Suppressor macrophage treated with lipopolysaccharide for 4 hours (primary cell): ENCODE measurements at places on chromosomes 16 and 17.

DNA sequence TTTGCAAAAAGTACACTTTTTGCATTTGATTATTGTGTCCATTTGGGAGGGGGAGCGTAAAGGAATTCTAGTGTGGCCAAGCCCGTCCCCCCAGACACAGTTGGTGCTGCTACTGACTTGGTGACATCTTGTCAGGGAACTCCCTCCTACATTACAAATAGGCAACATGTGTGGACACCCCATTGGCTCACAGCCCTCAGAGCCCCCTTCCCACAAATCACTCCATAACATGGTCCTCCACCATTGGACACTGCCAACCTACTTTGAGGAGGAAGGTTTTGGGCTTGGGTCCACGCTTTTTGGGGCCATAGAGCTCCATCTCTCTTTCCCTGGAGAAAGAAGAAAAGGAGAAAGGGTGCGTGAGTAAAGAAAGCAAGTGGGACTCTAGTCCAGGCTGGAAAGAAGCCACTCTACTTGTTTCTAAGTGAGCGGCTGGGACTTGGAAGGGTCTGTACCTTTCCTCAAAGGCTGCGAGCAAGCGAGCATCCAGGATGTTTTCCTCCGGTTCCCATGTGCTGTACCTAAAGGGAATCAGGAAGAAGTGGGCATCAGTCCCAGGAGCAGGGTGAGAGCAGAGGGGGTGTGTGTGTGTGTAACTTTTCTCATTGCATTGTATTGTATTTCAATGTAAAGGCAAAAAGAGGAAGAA lies 958 bp downstream of the CBX8 start:
- DNase-seq, result peak; percentile 29

DNA sequence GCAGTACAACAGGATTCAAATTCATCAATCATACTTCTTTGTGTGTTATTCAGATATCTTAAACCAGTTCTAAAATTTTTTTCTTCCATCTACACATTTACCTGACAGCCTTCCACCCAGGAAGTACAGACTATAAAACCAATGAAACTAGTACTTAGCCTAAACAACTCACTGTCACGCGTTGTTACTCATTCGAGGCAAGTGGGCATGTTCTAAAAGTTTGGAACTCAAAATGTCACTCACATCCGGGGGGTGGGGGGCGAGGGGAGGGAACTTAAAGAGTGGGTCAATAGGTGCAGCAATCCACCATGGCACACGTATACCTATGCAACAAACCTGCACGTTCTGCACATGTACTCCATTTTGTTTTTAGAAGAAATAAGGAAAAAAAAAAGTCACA lies 90.4 kb upstream of the PLEKHM1 start:
- DNase-seq, result no peak

DNA sequence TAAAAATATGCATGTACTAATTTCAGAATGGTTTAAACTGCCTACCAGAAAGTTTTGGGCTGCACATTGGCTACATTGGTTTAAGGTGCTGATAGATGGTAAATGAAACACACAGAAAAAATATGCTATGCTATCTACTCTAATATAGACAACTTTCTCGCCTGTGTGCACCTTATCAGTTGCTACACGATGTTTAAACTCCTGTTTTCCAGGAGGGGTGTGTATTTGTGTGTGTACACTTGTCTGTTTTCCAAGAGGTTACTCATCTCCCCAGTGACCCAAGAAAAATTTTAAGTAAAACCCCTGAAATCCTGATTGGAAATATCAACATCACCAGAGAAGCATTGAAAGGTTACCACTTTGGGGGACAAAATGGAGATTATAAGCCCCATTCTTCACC lies 21.6 kb upstream of the PSMC5 start:
- DNase-seq, result no peak

DNA sequence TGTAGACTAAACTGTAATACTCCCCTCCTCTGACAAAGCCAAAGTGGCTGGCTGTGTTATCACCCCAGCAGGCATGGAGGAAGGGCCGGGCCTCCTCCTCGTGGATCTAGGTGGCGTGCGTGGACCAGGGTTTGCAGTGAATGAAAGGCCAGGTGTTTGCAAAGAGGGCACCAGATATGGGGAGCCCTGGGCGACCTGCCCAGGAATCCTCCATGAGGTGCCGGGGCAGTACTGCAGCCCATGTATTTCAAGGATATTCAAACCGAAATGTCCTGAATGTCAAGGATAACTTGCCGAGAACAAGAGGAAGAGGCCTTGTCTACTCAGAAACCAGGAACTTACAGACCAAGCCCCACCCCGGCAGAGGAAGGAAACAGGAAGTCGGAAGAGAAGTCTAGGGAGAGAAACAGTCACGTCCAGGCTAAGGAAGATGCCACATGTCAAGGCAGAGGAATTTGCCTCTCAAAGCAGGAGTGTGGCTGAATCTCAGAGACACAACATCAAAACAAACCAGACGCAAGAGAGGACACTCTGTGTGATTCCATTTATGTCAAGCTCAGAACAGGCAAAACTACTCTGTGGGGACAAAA lies 13.7 kb upstream of the OSGIN1 start:
- DNase-seq, result peak; percentile 63

- no peak for DNase-seq
These were observed 27.4 kb upstream of the NAGLU start for GRCh38 chr17:42508426-42509165.

DNA sequence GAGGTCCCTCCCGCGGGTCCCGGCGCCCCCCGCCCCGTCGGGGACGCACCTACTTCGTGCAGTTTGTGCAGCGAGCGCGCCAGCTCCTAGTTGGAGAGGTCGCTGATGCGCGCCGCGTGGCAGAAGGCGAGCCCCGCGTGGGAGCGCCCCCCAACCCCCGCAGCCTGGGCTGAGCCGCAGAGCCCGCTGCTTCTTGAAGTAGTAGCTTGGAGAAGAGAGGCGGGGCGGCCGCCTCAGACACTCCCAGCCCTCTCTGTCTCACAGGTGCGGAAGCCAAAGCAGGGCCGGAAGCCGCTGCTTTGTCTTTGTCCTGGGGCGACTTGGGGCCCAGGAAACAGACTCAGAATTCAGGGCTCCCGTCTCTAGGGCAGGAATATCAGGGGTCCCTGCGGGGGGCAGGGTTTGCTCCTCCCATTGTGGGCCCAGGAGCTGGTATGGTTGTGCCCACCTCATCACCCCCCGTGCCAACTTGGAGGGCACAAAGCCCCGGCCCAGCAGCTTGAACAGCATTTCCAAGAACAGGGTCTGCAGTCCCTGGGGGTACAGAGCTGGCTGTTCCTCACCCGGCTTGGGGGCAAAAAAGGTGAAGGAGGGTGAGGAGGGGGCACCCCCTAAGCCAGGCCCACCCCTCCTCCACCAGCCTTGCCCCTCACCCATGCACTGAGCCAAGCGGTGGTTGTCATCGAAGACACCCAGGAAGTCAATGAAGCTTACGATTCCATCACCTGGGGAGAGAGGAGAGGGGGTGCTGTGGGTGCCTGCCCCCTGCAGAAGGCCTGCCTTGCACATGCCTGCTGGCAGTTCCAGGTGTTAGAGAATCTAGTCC lies 13.5 kb downstream of the SPATA32 start:
- DNase-seq, result no peak

DNA sequence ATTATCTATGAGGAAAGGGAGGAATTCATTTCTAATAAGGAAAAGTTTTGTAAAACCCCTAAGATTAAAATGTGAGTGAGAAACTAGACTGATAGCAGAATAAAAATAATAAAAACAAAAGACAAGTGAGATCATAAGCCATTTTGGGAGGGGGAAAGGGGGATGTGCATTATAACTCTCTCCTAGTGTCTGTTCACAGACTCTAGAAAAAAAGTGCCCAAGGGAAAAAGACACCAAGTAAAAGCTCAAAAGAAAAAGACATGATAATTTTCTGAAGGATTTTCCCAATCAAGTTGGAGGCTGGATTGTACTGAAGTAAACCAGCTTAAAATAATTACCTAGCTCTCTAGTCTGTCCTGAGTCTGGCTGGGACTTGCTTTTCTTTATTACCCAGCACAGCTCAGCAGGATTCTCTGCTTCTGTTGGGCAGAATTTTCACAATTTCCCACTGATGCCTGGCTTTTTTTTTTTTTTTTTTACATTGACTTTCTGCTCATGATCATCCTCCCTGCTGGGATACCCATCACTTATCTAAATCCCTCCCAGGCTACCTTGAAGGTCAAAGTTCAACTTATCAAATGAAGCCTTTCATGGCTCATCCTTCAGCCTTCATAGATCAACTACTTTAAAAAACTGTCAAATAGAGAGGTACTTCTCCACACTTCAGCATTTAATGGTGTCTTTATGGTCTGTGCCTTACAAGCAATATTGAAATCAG lies 124.2 kb upstream of the KCNJ16 start:
- DNase-seq, result no peak

DNA sequence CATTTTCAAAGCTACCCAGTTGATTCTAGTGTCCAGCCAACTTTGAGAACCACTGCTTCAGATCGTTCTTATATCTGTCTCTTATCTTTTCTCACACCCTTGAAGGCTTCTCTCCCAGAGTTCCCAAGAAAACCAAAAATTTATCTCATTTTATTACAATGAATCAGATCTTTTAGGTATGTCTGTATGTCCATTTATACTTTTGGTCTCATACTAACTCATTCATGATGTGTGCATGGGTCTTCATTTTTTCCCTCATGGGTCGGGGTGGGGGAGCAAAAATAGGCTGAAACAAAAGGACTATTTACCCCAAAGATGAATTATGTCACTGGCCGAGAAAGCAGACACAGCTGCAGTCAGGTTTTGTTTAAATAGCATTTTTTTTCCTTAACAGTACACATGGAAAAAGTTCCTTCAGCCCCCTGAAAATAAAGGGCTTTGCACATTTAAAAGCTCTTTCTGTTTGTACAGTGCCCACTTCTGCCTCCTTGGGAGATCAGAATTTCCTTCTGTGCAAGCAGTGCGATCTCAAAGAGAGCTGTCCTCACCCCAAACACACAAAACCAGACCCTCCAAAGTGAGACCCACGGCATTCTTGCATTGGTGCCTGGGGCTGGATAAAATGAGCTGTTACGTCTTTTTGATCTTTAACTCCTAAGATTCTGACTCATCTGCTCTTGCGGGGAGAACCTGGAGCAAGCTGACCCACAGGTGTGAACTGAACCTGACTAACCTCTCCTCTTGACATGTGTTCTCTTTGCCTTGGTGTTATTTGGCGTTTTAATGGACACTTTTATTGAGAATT lies 251.2 kb upstream of the ELAC2 start:
- DNase-seq, result no peak

GRCh38 chr17:8791910-8792270 lies 7.3 kb downstream of the MFSD6L start:
- DNase-seq, result peak; percentile 71
